ENCODE measurements at places on chromosomes 3 and 15.

DNA sequence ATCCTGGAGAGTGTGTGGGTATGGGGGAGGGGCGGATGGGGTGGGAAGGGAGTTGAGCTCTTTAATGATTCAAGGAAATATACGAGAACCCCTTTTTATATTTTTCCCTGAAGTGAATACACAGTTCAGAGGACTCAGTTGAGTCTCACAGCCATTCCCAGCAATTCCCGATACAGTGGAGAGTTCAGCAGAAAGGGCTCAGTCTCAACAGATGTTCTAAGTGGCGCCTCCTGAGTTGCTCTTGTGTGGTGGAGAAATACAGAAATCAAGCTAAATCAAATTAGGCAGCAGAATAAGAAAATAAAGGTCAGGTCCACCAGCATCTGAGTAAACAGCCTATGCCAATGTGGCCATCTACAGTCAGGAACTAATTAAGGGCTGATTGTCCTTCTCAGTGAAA, 372.1 kb downstream of the NR2F2 start:
- DNase-seq: no peak

- no peak for DNase-seq
These were observed 565.0 kb downstream of the MAGI1 start for GRCh38 chr3:65473736-65474135.

DNA sequence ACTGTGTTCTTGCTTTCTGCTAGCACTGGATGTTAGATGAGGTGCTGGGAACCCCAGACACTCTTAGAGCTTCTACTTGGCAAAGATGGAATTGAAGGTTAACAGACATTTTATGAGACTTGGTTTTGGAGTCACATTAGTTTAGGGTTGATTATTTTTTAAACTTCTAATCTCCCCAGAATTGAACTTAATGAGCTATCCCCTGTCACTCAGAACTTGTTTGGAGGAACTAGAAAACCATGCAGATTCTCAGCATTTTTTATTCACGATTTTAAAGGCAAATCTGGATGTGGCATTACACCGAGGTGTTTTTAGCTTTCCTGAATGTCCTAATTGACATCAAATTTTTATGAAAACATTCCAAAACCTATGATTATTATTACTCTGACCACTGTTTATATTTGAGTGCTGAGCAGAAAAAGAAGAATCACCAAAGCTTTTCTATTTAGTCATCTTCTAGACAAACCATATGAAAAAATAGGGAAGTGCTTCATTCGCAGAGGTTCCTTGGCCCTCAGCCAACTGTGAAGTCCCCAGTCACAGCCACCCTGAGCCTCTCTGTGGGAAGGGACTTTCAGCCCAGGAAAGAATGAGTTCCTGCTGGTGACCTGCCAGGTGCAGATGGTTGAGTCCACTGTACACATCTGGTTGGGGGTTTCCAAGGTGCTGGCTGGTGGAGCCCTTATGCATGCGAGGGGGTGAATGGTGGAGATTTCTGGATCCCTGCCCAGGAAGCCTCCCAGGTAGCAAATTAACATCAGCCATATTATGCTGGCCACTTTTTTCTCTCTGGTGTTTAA, 196.0 kb upstream of the TOPAZ1 start:
- no peak for DNase-seq

DNA sequence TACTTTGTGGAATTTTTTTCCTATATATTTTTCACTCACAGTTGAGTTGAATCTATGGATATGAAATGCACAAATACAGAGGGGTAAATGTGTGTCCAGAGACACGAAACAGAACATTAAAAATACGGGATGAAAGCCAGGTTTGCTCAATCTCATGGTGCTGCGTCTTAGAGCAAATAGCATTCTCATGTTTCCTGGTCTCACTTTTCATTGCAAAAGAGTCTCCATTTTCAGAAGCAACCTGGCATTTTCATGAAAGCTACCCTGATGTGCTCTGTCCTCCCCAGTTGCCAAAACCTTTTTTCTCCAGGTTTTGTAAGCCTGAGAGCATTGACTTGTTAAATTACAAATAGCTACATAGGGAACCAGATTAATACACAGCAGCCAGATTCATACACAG, 49.5 kb upstream of the MBNL1 start:
- no peak for DNase-seq
